A549 treated with ZK216348 at 1 μM for 4 hours (cell line): ENCODE measurements at places on chromosomes 1 and 21. TPM values are rescaled to one million over a fixed set of nuclear protein-coding genes. Genes with fewer than 3 reads are reported as not detected.

PIGV gene
- total RNA-seq, result 5.2 to 7.6 TPM (median 6.0 TPM) in 5 replicates

PGBD5 gene
- 0.31 to 0.53 TPM (median 0.42 TPM) in 5 replicates for total RNA-seq

MACO1 gene
- total RNA-seq, result 8.4 to 12.9 TPM (median 9.5 TPM) in 5 replicates

LIX1L gene
- total RNA-seq, result 7.7 to 12.6 TPM (median 12.0 TPM) in 5 replicates

RGSL1 gene
- total RNA-seq, result not detected in 5 replicates

TNFRSF18 gene
- 0.35 TPM in 1 of 5 replicates, not detected in the others for total RNA-seq
